ENCODE measurements at places on chromosomes 16 and 17.

GRCh38 chr17:76243826-76244679, 3.8 kb upstream of the RNF157 start:
- no peak for DNase-seq

DNA sequence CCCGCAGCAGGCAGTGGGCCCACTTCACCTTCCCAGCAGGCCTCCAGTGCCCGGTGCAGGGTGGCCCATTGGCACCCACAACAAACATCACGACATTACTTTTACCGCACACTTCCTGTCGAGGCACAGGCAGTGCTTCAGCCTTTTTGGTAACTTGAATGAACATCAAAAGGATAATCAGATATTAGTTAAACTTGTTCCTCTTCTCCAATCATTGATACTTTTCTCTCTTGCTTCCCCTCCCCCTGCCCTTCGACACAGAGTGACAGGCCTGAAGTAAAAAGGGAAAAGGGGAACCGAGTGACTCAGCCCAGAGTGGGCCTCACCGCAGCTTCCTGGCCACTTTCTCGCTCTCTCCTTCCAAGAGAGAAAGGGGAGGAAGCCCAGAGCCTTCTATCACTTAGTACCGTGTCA, 507.0 kb downstream of the MAF start:
- no peak for DNase-seq

- DNase-seq: no peak
These were observed 27.1 kb downstream of the HEATR3 start for GRCh38 chr16:50092891-50093290.

GRCh38 chr16:12575288-12575687, 228.4 kb downstream of the CPPED1 start:
- DNase-seq: no peak

DNA sequence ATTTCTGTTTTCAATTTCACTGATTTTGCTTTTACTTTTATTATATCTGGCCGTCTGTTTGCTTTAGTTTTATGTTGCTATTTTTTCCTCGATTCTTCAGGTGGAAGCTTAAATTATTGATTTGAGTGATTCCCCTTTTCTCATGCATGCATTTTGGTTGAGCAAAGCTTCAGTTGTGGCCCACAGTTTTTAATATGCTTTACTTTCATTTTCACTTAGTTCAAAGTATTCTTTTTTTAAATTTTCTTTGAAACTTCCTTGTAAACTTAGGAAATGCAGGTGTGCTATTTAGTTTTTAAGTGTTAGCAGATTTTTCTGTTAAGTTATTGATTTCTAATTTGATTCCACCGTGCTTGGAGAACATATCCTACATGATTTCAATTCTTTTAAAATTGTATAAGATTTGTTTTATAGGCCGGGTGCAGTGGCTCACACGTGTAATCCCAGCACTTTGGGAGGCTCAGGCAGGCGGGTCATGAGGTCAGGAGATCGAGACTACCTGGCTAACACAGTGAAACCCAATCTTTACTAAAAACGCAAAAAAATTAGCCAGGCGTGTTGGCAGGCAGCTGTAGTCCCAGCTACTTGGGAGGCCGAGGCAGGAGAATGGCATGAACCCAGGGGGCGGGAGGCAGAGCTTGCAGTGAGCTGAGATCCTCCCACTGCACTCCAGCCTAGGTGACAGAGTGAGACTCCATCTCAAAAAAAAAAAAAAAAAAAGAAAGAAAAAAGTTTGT, 531.2 kb downstream of the KIF2B start:
- no peak for DNase-seq

DNA sequence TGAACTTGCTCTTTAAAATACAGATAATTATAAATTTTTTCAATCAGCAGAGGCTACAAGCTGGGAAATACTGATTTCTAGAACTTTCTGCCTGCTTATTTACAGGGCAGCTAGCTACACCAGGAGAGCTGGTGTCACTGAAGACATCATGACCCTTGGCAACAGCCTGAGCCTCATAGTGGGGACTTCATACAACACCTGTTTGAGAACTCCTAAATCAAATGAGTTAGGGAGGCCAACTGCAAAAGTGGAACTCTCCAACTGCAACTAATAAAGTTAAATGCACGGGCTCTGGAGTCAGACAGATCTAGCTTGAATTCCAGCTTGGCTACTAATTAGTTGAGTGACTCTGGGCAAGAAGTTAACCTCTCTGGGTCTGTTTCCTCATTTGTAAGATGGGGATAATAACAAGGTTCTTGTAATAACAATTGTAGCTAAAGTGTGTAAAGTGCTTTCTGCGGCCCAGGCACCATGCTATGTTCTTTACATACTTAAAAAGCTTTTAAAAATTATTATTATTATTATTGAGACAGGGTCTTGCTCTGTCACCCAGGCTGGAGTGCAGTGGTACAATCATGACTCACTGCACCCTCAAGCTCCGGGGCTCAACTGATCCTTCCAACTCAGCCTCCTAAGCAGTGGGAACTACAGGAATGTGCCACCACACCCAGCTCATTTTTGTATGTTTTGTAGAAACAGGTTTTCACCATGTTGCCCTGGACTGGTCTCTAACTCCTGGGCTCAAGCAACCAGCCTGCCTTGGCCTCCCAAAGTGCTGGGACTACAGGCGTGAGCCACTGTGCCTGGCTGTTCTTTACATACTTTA, 33.4 kb downstream of the VAC14 start:
- no peak for DNase-seq

DNA sequence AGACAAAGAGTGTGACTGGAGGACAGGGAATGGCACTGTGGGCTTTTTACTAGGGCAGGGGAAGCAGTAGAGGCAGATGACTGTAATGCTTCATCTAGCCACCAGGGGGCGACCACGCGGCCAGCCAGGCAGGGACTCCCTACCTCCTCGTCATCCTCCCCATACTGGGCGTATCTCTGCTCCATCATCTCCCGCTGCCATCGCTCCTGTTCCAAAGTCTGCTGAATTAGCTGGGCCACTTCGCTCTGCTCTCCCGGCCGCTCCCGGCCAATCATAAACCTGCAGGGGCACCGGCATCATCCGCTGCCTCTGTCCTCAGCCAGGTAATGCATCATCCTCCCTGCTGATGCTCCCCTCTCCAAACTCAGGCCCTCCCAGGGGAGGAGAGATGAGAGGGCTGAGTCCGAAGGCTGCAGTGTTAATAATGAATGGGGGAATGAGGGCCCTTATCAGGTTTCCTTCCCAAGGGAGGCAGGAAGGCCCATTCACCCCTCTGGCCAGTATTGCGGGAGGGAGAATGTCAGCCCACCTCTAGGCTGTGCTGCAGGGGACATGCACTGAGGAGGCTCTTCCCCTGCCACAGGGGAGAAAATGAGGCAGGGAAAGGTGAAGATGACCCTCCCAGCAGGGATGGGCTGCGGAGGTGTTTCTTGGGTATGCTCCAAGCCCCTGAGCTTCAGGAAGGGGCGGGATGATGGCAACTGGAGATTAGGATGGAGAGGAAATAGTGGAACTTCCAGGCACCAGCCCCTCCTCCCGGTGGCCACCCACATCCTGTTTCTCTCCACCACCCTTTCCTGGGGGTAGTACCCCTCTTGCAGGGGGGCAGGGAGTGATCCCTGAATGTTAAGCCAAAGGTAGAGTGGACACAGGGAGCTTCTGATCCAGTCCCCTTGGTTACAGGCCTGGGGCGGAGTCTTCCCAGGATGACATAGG, 10.3 kb upstream of the SAMD14 start:
- peak; percentile 74 for DNase-seq

GRCh38 chr16:88479793-88480760, 27.0 kb downstream of the ZFPM1 start:
- peak; percentile 28 for DNase-seq

DNA sequence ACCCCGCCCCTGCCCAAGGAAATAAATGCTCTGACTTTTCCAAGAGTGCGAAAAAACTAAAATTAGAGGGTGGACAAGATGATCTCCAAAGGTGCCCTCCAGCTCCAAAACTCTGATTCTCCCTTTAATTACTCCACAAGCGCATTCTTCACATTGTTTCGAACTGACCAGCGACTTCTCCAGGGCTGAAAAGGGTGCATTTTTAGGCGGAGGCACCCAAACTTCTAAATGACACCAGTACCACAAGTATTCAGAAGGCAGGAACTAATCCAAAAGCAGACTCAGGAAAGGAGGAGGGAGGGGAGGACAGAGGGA, 750 bp downstream of the ZFHX3 start:
- DNase-seq: no peak

DNA sequence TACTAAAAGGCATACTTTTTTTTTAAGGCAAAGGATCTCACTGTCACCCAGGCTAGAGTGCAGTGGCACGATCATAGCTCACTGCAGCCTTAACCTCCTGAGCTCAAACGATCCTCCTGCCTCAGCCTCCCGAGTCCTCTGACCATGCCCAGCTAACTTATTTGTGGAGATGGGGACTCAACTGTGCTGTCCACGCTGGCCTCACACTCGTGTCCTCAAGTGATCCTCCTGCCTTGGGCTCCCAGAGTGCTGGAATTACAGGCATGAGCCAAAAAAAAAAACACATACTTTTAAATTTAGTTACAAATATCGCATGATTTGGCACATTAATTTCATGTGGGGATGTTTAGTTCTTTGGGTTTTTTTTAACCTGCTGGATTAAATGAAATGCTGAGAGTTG, 207.7 kb upstream of the CHMP6 start:
- DNase-seq: no peak

GRCh38 chr17:78748730-78749317, 33.2 kb downstream of the CYTH1 start:
- no peak for DNase-seq

- peak; percentile 89 for DNase-seq
These were observed 6.1 kb downstream of the GJD3 start for GRCh38 chr17:40358323-40359038.

DNA sequence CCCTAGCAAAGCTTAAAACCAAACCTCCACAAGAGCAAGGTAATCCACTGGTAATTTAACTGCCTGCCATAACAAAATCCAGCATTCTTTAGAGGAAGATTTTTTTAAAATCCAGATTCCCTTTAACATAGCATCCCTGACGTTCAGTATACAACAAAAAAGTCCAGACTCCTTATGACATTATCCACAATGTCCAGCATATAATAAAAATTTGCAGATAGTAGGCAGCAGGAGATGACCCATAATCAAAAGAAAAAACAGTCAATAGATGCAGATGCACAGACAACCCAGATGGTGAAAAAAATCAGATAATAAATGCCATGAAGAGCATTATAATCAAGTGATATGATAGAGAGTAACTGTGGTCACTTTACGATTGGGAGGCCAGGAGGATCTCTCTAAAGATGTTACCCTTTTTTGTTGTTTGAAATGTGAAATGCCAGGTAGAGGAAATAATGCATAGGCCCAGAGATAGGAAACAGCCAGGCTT, 33.2 kb downstream of the MRC2 start:
- DNase-seq: no peak

- no peak for DNase-seq
These were observed 2.5 kb downstream of the RPAIN start for GRCh38 chr17:5422505-5422904.

GRCh38 chr17:58084317-58084981, 1.2 kb downstream of the DYNLL2 start:
- DNase-seq: peak; percentile 30

DNA sequence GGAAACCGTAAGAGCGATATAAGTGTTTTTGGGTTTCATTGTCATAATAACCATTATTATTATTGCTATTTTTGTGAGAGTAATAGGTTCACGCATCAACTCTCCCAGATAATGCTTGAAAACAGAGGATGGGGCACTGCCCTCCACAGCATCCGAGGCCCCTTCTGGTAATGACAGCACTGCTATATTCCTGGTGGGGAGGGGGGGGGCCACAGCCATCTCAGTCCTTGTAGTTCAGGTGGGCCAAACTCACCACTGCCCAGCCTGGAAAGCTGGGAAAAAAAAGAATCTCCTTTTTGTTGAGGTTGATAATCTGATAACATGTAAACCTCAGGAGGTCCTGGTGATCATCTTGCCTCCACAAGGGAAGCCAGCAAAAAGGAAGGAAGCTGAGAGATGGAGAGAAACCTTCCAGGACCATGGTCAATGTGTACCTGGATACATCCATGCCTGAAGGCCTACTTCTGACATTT, 706 bp downstream of the C16orf95 start:
- DNase-seq: no peak

GRCh38 chr17:82884970-82885353, 45.1 kb upstream of the ZNF750 start:
- DNase-seq: no peak

GRCh38 chr17:41367426-41368075, 2.1 kb downstream of the KRT33B start:
- no peak for DNase-seq

DNA sequence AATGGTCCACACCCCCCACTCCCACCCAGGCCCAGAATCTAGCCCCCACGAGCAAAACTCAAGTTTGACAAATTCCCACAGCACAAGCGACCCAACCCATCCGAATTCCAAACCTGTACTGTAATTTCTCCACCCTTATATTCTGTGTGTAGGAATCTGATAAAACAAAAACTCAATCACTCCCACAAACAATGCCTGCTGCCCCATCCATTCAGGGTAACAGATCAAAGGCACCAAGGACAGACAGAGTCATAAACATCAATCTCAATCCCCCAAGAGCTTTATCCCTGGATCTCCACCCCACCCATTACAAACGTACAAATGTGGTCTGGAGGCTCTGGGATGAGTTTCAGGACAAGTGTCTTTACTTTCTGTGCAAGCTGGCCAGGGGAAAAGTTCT, 157.8 kb downstream of the AXIN2 start:
- DNase-seq: no peak

DNA sequence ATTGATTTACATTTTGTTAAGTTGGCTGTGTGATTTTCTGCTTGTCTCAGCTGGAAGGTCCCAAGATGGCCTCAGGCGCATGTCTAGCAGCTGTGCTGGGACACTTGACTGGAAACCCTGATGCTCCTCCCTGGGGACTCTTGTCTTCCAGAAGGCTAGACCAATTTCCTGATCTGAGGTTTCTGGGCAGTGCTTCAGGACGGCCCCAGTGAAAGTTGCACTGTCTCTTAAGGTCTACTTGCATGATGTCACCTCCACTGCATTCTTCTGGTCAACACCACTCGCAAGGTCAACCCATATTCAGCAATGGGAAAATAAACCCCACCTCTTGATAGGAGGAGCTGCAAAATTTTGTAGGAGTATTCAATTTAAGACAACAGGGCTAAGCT, 116.0 kb downstream of the SALL1 start:
- no peak for DNase-seq

GRCh38 chr16:77611386-77611785, 110.9 kb upstream of the NUDT7 start:
- DNase-seq: no peak

- DNase-seq: no peak
These were observed 1.4 kb upstream of the TSPOAP1 start for GRCh38 chr17:58329810-58330537.

- peak; percentile 77 for DNase-seq
These were observed at the start of gene ASPHD1 for GRCh38 chr16:29900102-29900887. ASPHD1 (plus strand) TSS chr16:29900488; CDS start chr16:29900972, 484 bp downstream.

Measured in stimulated activated CD4-positive, alpha-beta T cell treated with anti-CD3 and anti-CD28 coated beads, Interleukin-1b, Interleukin-23, amount 100 ng/mL, for 4 hours (primary cell).